Bronchial epithelial cell (primary cell): ENCODE measurements at places on chromosomes 11 and 22. TPM values are rescaled to one million over a fixed set of nuclear protein-coding genes. Genes with fewer than 3 reads are reported as not detected.

- no peak for DNase-seq
These were observed 5.6 kb downstream of the MICALL1 start for GRCh38 chr22:37911697-37912096.

GRCh38 chr11:120115272-120116000 is 22.5 kb downstream of the TRIM29 start:
- DNase-seq: no peak

- DNase-seq: no peak
These were observed 13.0 kb upstream of the SLC39A13 start for GRCh38 chr11:47395223-47396048.

- DNase-seq: peak; percentile 15
These were observed 109.8 kb downstream of the KCNQ1 start for GRCh38 chr11:2554338-2555207.

DNA sequence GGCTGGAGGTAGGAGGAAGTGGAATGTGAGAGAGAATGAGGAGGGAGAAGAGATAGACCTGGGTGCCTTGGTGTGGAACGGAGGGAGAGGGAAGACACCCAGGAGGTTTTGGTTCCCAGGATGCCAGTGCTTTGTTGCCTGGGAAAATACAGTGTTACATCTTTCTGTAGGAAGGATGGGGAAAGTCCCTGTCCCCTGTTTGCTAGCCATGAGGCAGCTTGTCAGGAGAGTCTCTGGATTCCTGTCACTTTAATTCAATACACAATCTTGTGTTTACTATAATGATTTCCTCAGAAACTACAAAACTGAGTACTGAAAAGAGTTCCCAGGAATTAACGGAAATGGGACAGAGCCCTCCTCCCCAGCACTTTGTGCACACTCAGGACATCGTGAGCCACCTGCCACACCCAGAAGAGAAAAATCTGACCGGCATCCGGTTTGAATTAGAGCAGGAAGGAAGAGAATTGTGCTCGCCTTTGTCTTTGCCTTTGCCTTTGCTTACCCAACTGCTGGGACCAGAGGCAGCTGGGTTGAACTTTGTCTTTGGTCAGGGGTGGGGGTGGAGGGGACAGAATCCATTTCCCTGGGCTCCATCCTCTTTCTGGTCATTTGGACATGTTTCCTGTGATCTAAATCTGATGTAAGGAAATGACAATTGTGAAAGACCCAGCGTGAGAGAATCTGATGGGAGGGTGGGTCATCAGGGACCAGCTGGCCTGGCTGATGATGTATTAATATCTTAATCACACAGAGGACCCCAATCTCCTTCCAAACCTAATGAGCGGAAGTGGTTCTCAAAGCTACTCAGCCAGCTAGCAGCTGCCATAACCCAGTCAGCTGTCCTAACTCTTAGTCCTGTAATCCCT is 1.3 kb upstream of the LIMK2 start:
- no peak for DNase-seq

DNA sequence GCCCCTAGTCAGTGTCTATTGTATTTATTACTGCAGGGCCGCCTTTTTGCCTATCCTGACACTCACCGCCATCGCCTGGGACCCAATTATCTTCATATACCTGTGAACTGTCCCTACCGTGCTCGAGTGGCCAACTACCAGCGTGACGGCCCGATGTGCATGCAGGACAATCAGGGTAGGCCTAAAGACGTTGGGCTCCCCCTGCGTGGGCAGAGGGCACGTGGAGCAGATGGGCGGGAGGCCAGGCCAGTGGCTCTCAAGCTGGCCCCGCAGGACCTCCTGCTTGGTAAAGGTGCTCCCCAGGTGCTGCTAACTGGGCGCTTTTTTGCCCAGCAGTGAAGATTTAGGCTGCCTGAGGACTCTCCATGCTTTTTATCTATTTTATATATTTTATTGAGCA is 22.5 kb downstream of the CAT start:
- no peak for DNase-seq

DNA sequence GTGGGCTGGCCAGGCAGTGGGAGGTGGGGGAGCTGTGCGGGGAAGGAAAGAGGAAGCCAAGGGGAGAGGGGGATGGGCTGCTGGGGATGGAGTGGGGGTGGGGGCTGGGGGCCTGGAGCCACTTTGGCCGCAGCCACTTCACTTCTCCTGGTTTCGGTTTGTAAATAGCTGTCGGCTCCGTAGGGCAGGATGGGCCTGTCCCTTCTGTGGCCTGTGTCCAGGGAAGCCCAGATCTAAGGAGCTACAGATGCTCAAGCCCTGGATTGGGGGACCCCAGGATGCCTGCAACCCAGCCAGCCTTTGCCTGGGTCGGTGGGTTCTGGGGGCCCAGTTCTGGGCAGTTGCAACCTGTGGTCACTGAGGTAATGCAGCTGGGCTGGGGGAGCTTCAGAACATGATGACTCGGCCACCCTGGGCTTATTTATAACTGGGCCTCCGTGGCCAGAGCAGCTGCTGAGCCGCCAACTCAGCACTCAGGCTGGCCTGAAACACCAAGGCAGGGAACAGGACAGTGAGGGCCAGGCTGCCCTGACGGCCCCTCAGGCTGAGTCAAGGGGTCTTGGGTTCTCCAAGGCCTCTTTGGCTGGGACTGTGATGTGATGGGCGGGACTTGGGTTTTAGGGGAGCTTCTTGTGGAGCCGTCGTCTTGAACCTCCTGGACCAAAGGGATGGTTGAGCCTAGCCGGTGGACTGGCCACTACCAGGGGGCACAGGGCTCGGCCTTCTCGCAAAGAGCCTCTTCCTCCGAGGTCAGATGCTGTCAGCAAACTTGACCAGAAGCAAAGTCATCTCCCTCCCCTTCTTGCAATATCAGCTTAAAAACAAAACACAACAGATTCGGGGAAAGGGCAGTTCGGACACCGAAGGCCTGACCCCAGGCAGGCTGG is 15.0 kb upstream of the SLC39A13 start:
- DNase-seq: no peak

The ADM gene
- 169 and 210 TPM in 2 replicates for total RNA-seq

The KLHL35 gene
- 0.79 and 1.0 TPM in 2 replicates for total RNA-seq

The MAJIN gene
- total RNA-seq: not detected in 2 replicates
